Left ventricle myocardium inferior (tissue), 1 donor: ENCODE measurements at places on chromosomes 5 and 9. TPM values are rescaled to one million over a fixed set of nuclear protein-coding genes. Genes with fewer than 3 reads are reported as not detected.

TRIM36 gene
- total RNA-seq: 0.44 TPM

IL6ST gene
- 125 TPM for total RNA-seq

- no peak for DNase-seq
These were observed 777.1 kb downstream of the CDH18 start for GRCh38 chr5:19210886-19211285.

GRCh38 chr5:178068293-178068692, 45.0 kb upstream of the N4BP3 start:
- no peak for DNase-seq

DNA sequence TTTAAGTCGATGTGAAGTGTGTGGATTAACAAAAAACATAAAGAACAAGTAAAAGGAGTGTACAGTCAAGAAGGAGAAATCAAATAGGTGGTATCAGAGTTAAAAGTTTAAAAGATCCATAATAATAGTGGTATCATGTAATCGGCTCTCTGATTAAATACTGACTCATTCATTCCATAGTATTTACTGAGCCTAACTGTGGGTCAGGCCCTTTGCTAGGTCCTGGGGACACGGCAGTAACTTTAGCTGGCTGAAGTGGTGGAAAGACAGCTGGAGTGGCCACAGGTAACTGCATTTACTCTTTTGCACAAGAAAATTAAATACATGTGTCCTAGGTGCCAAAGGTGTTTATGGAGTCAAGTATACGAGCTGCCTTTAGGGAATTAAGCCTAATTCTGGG, 124.0 kb downstream of the GNAQ start:
- no peak for DNase-seq

- no peak for DNase-seq
These were observed 36.6 kb downstream of the MELK start for GRCh38 chr9:36609306-36609705.

DNA sequence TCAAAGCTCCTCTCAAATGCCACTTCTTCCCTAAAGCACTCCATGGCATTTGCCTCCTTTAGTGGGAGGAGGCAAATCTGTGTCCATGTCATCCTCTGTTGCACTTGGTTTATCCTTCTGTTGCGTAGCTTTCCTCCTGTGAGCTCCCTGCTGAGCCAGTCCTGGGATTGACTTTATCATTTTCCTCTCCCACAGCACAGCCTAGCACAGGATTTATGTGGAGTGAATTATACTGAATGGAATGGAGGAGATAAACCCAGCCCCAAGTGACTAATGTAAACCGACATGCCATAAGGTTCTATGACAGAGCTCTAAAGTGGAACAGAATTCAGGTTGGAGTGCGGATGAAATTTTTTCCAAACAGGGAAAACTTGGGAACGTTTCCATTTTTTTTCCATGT, 26.4 kb upstream of the TOMM5 start:
- DNase-seq: no peak
